ENCODE measurements at places on chromosomes 3 and 15. TPM values are rescaled to one million over a fixed set of nuclear protein-coding genes. Genes with fewer than 3 reads are reported as not detected.
A peak's percentile ranks its signal among the peaks of the same experiment; 100 is the strongest.

GRCh38 chr3:191492601-191493000 lies 31.6 kb downstream of the PYDC2 start:
- DNase-seq = no peak

The PCNP gene
- 54.0 TPM for total RNA-seq

DNA sequence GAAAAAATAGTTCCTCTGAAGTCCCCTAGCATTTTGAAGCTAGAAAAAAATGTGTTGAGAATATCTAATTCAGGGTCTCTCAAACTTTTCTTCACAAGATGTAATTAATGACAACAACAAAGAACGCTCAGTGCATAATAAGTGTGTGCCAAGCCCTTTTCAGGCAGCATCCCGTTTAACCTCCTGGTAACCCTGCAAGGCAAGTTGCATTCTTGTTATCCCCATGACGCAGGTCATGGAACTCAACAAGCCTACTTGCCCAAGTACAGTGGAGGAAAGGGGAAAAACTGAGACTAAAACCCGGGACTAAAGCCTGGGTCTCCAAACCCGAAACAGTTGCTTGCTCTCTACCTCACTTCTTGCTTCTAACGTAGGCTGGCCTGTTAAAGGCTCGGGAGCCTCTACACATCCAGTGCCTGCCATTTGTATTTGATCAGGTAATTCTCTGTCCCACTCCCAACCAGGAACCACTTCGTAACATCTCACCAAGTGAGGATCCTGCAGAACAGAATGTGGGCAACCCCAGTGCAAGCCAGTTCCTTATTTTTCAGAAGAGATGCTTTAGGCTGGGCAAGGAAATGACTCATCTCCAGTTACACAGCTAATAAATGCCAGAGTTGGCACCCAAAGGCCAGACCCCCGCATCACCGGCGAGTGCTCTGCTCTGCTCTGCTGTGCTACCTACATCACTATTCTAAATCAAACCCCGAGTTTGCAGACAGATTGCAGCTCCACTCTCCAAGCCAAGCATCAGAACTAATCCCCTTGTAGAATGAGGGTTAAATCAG lies 28.3 kb downstream of the LMCD1 start:
- DNase-seq = no peak

- peak; percentile 54 for DNase-seq
Measured at GRCh38 chr15:90211440-90212143, 10.5 kb downstream of the SEMA4B start.

GRCh38 chr3:135078283-135078682 lies 283.2 kb downstream of the EPHB1 start:
- DNase-seq = no peak

The ARHGEF26 gene
- total RNA-seq = 7.1 TPM

The LEKR1 gene
- total RNA-seq = 11.5 TPM

The NUP210 gene
- 3.1 TPM for total RNA-seq

The FMN1 gene
- total RNA-seq = 3.6 TPM

DNA sequence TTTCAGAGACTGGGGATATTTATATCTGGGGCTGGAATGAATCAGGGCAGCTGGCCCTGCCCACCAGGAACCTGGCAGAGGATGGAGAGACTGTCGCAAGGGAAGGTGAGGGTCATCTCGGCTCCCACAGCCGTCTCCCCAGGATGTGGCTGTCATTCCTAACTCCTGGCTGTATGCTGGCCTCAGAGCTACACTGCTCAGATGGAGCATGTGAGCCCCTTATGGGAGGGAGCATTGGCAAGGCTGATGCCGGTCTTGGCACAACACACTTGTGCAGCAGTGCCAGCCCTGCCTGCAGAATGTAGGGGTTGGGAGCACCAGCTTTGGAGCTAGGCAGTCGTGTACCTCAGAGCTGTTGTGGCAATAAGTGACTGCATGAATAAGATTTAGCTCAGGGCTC lies 5.2 kb downstream of the RCCD1 start:
- no peak for DNase-seq

The MAP6D1 gene
- 1.0 TPM for total RNA-seq

GRCh38 chr3:178562143-178562946 lies 26.1 kb downstream of the KCNMB2 start:
- DNase-seq = no peak

GRCh38 chr3:175307642-175308041 lies 448.5 kb downstream of the NAALADL2 start:
- DNase-seq = no peak

DNA sequence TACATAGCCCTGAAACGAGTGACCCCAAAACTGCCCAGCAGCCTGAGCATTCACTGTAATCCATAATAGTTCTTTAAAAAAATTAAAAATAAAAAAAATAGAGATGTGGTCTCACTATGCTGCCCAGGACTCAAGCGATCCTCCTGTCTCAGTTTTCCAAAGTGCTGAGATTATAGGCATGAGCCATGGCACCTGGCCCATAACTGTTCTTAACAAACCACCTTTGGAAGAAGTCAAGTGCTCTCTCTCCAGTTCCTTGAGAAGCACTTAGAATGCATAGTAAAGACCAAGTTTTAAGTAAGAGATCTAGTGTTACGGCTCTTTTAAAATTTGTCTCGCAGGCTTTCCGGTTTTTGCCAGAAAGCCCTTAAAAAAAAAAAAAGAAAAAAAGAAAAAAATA lies 8.2 kb downstream of the CDC25A start:
- no peak for DNase-seq

The SEC22C gene
- total RNA-seq = 48.1 TPM

The RARB gene
- 0.90 TPM for total RNA-seq

- DNase-seq = no peak
Measured at GRCh38 chr15:45962733-45963132, 327.9 kb downstream of the SQOR start.

The VPS13C gene
- 17.2 TPM for total RNA-seq

GRCh38 chr15:63522225-63522578 lies 17.8 kb downstream of the USP3 start:
- DNase-seq = no peak
